ENCODE measurements at places on chromosomes 4 and X.

- no peak for DNase-seq
These were observed 41.6 kb downstream of the ZCCHC12 start for GRCh38 chrX:118865231-118865630.

DNA sequence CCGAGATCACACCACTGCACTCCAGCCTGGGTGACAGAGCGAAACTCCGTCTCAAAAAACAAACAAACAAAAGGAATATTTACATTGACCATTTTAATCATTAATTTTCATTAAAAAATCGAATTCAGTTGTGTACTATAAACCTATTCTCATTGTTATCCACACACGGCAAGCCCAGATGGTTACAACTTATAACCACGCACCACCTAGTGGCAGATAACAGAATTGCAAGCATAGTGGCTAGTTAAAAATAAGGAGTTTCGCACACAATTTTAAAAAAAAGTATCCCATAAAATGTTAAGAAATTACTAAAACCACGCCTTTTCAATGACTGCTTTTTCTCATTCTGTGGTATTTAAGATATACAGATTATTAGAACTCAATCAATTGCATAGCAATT, 25.4 kb downstream of the MBNL3 start:
- DNase-seq, result no peak

GRCh38 chr4:31417040-31417439, 696.9 kb downstream of the PCDH7 start:
- no peak for DNase-seq

- no peak for DNase-seq
These were observed 11.6 kb downstream of the JAKMIP1 start for GRCh38 chr4:6188687-6189305.

- no peak for DNase-seq
These were observed 17.2 kb downstream of the RXFP1 start for GRCh38 chr4:158538911-158539310.

DNA sequence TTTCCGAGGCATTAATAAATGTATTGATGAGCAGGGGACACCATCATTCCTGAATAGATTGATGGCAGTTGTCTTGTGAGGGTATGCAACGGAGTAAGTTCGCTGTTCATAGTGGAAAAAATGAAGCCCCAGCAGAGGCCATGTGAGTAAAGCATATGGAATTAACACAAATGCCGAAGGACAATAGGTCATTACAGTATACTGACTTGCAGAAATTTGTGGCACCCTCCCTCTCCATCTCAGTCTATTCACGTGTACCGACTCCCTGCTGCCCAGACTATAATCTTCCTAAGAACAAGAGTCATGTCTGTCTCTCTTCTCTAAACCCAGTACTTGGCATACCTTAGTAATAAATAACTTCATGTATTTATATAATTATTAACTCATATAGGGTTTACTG, 47.1 kb upstream of the PCDH10 start:
- no peak for DNase-seq

Measured in Jurkat, Clone E6-1 (cell line).